ENCODE measurements at places on chromosomes 16 and 17. TPM values are rescaled to one million over a fixed set of nuclear protein-coding genes. Genes with fewer than 3 reads are reported as not detected.

DNA sequence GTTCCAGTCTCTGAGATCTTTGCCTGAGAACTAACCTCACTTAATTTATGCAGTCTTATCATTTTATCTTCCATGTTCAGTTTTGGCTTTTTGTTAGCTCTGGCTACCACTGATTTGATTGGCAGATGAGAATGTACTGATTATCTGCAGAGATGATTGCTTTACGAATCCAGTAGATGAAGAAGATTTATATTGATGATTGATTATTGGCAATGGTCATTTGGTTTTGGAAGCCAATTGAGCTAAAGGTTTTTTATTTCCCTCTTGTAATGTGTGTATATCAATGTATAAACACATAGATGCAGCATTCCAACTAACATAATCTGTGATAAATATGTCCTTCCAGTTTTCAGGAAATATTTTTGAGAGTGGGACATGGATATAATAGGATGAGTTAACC, 763.6 kb downstream of the CDH11 start:
- no peak for DNase-seq

GRCh38 chr17:40552806-40553693, 12.2 kb downstream of the CCR7 start:
- DNase-seq, result no peak

Gene KRTAP9-8
- total RNA-seq, result not detected

DNA sequence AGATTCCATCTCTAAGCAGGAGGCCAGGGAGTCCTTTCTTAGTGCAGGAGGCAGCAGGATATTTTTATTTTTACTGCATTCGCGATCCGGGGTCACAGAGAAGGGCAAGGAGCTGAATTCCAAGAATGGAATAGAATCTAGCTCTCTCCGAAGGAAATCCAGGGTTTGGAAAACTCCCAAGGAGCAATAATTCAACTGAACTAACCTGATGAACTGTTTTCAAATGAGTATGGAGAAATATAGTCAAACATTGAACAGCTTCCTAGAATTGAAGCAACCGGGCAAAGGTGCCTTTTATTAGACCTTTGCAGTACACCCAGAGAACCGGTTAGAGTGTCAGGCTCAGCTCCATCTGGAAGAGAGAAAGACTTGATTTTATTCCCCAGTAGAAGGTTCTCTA, 120.7 kb upstream of the MAF start:
- DNase-seq, result no peak

DNA sequence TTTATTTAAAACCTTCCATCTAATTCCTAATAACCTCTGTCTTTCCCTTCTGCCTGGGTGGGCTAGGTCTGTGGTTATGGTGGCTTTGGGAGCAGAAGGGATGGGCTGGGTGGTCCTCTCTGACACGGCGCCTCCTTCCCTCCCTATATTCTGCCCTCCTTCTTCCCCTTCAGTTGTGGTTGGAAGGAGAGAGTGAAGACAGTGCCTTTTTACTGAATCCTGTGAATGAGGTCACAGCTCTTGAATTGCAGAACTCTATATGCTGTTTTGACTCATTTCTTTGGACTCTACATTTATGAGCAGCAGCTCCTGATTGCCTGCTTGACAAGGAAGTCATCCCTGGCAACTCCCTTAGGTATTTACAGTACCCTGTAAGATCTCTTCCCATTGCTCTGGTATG, 256.0 kb upstream of the ELAC2 start:
- DNase-seq, result no peak

- no peak for DNase-seq
Measured at GRCh38 chr16:17641990-17642389, 171.2 kb upstream of the XYLT1 start.

GRCh38 chr16:27353853-27354252, 40.1 kb downstream of the IL4R start:
- DNase-seq, result no peak

Gene KCNH6
- total RNA-seq, result not detected

Data from osteocyte (in vitro differentiated cells).